Thoracic aorta (tissue), 2 donors: ENCODE measurements at places on chromosomes 5 and 9.

- DNase-seq: no peak
Measured at GRCh38 chr9:34589636-34590380, at the start of gene CNTFR. Gene CNTFR (minus strand): TSS chr9:34589724. CDS start chr9:34568981, 20,743 bp downstream.

GRCh38 chr5:91095786-91096385, 287.2 kb downstream of the ARRDC3 start:
- DNase-seq: no peak

DNA sequence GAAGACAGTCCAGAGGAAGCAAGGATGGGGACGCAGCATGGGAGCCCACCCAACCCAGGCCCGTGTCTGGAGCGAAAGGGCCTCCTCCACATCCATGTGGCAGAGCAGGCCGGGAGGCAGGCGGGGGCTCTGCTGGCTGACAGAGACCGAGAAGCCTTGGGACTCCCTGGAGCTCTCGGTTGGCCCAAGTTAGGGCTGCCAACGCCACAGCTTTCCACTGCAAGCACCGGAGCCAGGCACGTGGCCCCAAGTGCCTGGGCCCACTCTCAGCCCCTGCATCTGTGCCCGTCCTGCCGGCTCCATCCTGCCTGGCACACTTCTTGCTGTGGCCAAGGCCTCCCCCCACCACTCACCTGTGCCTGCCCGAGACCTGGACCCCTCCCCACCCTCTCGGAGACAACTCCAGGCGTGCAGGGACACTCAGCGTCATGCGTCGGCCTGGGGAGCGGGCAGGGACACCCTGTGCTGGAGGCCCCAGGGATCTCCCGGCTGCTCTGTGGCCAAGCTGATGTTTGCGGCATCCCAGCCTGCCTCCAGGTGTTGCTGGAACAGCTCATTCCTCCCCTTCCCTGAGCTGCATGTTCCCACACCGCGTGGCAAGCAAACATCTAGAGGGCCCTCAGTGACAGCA, 31.5 kb downstream of the SLC6A3 start:
- DNase-seq: no peak

GRCh38 chr9:75930190-75930589, 39.7 kb downstream of the PCSK5 start:
- DNase-seq: no peak

GRCh38 chr5:149754172-149754880, 24.2 kb downstream of the PPARGC1B start:
- DNase-seq: no peak

GRCh38 chr5:150138551-150139265, 16.9 kb downstream of the PDGFRB start:
- DNase-seq: peak; percentile 69

GRCh38 chr5:56640763-56641406, 174.5 kb upstream of the MAP3K1 start:
- DNase-seq: no peak

- DNase-seq: no peak
Measured at GRCh38 chr5:17312358-17312757, 94.9 kb downstream of the BASP1 start.

- no peak for DNase-seq
Measured at GRCh38 chr9:35734096-35734495, 1.6 kb downstream of the CREB3 start.

DNA sequence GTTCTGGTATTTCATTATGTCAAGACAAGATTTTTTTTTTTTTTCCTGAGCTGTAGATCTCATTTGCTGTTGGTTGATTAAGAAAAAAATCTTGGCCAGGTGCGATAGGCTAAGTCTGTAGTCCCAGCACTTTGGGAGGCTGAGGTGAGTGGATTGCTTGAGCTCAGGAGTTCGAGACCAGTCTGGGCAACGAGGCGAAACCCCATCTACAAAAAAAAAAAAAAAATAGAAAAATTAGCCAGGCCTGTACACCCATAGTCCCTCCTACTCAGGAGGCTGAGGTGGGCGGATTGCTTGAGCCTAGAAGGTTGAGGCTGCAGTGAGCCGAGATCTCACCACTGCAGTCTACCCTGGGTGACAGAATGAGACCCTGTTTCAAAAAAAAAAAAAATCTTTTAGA, 12.2 kb downstream of the CDC42SE2 start:
- DNase-seq: no peak

DNA sequence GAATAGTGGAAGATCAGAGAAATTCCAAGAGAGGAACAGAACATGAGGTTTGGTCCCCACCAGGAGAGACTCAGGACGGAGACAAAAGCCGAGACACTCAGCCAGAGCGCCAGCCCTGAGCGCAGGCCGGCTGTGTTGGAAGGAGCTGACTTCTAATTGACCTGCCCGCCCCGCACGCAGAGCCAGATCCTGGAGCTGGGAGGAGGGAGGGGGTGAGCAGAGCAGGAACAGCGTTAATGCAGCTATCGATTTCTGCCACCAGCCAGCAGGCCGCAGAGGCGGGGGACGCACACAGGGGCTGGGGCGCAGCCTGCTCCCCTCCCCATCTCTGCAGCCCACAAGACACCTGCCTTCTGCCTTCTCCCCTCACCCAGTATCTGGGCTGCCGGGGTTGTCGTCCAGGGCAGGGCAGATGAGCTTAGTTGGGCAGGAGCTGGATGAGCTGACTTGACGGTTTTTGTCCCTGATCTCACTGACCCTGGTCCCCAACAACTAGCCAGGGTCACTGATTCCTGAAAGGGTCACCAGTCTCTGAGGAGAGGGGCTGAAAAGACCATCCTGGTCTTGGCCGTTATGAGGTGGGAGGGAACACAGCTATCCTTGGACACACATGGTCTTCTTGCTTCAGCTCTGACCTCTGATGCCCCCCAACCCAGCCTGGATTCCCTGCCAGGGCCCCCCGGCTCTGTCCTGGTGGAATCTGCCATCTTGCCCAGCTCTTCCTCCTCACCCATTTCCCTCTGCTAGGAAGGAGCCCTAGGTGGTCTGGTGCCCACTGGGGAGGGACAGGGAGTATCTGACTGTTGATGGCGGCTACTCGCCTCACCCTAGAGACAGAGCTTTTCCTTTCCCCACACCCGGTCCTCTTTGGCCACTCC, 29.8 kb downstream of the CXXC5 start:
- no peak for DNase-seq

DNA sequence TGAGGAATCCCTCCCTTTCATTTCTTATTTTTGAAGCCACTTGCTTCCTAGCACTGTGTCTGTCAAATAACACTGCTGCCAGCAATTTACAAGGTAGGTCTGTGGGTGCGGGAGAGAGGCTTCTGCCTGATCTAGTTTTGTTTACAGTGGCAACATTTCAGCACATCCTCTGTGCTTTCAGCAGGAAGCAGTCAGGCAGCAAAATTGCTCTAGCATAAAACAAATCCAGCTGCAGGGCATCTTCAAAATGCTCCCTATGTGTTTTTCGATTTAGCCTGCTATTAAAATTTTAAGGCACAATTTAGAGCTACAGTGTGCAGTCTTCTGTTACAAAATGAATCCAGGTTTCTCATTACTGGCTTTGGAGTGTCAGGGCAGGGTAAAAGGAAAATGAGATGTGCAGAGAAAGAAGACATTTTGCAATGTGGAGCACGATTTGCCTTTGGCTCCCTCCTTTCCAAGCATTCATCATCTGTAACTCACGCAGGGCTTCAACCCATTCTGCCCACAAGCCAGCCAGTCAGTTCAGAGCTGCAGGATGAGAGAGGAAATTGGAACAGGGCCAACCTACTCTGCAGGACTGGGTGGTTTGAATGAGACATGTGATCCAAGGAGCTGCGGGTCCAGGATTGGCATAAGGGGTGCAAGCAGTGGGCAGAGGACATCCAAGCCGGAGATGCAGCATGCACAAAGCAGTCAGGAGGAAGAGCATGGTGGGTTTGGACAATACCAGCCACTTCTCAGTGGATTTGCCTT, 143.4 kb upstream of the APC start:
- no peak for DNase-seq

GRCh38 chr9:115691693-115692092, 461.9 kb upstream of the PAPPA start:
- DNase-seq: no peak

- DNase-seq: no peak
Measured at GRCh38 chr5:45639040-45639439, 57.1 kb downstream of the HCN1 start.

DNA sequence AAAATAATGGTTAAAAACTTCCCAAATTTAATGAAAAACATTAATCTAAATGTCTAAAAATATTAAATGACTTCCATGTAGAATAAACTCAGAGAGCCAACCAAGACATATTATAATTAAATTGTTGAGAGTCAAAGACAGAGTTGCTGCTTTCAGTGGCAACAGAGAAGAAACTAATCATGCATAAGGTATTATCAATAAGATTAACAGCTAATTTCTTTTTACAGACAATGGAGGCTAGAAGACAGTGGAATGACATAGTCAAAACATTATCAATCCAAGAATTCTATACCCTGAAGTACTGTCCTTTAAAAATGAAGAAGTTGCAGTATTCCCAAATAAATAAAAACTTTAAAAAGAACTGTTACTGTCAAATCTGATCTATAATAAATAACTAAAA, 268.7 kb downstream of the IRX2 start:
- no peak for DNase-seq

GRCh38 chr5:173394701-173395100, 66.5 kb upstream of the STC2 start:
- no peak for DNase-seq

GRCh38 chr9:86069206-86069869, 30.0 kb downstream of the GOLM1 start:
- DNase-seq: no peak

DNA sequence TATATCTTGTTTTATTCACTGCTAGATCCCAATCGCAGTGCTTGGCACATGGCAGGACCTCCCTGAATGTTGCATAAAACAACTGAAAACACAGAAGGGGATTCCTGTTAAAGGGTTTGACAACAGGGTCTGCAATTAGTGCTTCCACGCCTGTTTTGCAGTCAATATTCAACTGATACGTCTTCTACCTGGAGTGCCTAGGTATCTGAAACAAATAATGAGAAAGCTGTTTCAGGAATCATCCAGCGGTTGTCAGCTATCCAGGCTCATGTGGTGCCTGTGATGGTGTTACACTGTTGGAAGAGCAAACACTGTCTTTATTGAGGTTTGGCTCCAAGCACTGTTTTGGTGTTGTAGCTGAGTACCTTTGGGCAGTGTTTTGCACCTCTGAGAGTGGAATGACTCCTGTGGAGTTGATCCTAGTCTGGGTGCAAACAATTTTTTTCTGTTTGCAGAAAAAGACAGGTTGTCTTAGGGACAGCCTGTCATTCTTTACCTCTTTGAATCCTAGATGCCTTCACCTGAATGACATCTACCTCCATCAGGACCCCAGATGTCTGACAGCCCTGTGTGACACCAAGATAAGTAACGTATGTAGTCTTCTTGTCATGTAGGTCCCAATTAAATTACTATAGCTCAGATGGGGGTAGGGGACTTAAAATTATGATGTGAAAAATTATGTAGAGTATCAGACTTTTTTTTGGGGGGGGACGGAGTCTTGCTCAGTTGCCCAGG, 14.8 kb upstream of the MATR3 start:
- DNase-seq: no peak

DNA sequence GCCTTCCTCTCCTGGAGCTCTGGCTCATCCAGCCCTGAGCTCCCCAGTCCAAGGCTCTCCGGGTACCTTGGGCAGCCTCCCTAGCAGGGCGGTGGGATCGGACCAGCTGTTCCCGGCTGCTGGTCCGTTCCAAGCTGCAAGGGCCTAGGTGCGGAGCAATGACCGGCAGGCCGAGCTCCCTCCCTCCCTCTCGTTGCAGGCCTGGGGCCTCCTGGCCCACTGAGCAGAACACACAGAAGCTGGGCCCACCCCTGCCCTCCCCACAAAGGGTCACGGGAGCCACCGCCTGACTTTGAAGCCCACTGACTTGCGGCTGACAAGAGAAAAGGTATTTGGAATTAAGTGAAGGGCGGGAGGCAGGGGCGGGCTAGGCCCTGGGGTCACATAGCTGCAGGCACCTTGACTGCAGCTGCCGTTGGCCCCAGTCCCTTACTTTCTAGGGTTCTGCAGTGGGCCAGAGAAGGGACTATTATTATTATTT, 104.7 kb upstream of the IER5L start:
- no peak for DNase-seq

DNA sequence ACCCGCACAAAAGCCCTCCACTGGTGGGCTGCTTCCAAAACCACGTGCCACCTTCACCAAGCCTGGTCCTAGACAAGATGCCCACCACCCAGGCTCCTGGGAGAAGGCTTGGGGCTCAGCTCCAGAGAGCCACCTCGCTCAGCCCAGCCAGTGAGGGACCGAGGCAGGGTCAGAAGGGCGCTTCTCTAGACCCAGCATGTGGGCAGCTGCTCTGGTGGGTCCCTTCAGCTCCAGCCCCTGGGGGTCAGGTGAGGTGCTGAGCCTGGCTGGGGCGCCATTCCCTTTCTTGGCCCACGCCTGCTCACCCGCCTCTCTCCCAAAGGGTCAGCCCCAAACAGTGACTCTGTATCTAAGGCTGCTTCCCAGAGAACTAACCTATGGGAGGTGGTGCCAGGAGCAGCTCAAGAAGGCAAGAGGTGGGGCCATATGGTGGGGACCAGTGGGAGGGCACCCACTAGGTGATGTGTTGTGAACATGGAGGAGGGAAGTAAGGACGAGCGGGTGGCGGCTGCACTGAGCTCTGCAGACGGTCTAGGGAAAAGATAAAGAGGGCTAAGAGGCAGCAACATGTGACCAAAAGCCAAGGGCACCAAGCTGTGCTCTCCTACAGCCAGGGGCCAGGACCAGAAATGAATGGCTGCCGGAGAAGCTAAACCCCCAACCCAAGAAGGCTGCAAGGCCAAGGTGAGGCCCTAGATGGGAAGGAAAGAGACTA, 79.3 kb downstream of the CAMSAP1 start:
- no peak for DNase-seq

DNA sequence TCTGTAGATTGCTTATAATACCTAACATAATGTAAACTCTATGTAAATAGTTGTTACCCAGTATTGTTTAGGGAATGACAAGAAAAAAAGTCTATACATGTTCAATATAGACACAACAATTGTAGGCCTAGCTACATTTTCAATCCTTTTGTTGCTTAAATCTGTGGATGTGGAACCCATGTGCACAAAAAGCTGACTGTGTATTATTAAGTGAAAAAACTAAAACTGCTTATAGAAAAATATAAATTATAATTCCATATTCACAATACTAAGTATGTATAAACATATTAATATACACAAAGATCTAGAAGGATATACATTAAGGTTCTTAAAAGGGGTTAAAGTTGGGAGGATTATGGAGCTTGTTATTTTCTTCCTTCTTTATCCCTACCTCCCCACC, 188.7 kb downstream of the PIK3R1 start:
- DNase-seq: no peak

DNA sequence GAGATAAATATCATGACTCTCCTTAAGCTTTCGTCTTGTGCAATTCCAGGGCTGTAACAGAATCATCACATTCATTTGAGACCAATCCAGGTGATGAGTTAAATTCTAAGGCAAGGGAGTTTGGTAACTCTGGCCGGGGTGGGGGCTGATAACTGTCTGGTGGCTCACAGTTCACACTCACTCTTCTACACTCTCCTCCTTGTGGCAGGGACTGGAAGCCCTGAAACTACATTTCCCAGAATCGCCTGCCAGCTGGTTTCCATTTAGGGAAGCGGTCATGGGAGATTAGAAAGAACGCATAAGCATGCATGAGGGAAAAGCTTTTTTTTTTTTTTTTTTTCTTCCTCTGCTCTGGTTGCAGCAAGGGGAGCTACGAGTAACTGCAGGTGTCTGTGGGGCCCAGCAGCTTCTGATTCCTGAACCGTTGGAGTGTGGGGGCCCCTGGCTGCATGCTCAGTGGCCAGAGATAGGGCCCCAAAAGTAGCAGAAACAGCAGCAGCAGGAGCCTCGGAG, 154.8 kb upstream of the TBC1D2 start:
- no peak for DNase-seq
